ENCODE measurements at places on chromosomes 16 and 17. TPM values are rescaled to one million over a fixed set of nuclear protein-coding genes. Genes with fewer than 3 reads are reported as not detected.

DNA sequence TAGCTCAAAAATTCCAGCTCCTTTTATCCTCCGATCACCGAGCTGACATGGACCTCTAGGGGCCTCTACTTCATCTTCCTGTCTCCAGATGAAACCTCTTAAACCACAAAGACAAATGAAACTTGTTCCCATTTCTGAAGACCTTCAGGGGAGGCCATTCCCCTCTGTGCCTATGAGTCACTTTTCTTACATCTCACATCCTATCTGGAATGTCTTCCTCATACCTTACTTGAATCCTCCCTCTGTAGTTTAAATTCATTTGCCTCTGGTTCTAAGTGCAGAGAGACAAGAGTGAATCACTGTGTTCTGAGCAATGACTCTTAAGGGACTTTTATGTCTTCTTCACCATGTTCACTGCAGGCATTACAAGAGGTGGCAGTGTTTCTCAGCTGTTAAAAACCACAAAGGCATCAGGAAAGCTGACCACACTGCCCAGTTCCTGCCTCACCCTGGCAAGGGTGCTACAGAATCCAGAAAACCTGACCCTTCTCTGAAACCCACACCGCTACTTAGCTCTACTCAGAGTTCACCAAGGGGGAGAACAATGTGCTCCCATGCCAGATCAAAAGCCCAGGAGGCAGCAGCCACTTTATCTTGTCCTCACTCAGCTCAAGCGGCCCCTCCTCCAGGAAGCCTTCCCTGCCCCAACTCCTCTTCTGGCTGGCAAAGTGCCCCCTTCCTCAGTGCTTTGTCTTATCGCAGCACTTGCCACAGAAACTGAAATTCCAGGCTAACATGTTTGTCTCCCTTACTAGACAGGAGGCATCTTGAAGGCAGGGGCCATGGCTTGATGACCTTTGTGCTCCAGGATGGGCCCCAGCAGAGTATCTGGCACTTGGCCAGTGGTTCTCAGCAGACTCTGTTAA, 6.4 kb downstream of the CUEDC1 start:
- DNase-seq, result peak; percentile 77
- H3K4me3 ChIP-seq, result no peak overlapping the region
- H3K27ac ChIP-seq, result peak overlapping the region; percentile 84
- no peaks in the 10 kb centered on the region for H3K36me3 ChIP-seq
- H3K27me3 ChIP-seq, result no peaks in the 10 kb centered on the region
- H3K4me1 ChIP-seq, result peaks cover 90% of the 10 kb centered on the region

DNA sequence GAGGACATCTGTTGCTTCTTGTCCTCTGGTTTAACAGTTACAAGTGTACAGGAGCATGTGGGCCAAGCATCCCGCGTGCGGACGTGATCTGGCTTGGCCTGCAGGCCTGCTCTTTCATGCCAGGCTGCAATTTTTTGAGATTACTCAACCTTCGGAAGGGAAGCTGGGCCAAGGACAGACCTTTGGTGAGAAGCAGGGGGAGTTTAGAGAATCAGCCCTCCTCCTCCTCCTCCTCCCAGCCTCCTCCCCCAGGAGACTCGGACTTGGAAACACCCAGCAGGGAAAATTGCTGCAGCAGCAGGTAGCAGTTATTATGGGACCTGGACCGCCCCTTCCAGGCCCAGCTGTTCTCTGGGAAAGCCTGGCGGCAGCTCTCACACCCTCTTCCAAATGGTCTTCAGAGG, 5.1 kb upstream of the KLHL36 start:
- no peak overlapping the region for H3K4me3 ChIP-seq
- peaks cover 6% of the 10 kb centered on the region for H3K4me1 ChIP-seq
- no peaks in the 10 kb centered on the region for H3K36me3 ChIP-seq
- H3K27me3 ChIP-seq, result no peaks in the 10 kb centered on the region

DNA sequence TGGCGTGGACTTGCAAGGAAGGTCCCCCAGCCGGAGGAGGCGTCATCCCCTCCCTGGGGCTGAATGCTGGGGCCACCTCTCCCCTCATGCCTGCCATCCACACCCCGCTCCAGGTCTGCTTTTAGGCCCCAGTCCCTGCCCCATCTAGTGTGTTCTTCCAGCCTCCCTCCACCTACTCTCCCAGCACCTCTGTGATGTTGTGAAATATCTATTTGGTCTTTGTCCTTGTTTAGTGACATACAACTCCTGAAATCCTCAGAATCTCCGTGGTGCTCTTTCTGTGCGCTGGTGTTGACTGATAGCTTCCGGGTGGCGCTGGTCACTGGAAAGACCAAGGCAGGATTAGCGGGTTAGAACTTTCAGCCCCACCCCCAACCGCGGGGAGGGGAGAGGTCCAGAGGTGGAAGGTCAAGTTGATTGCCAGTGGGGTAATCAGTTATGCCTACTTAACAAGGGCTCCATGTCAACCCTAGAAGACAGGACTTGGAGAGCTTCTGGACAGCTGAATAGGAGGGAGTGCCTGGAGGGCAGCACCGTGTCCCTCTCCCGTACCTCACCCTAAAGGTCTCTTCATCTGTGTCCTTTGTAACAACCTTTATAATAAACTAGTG, 10.1 kb downstream of the TBC1D24 start:
- no peaks in the 10 kb centered on the region for H3K27me3 ChIP-seq
- H3K4me3 ChIP-seq, result no peak overlapping the region
- no peak for DNase-seq
- H3K36me3 ChIP-seq, result no peaks in the 10 kb centered on the region

- H3K4me1 ChIP-seq, result peaks cover 14% of the 10 kb centered on the region
- peak overlapping the region; percentile 64 for H3K4me3 ChIP-seq
- no peak for DNase-seq
- H3K27me3 ChIP-seq, result no peaks in the 10 kb centered on the region
These were observed 1.7 kb downstream of the FBXL19 start for GRCh38 chr16:30924913-30925631.

- no peaks in the 10 kb centered on the region for H3K36me3 ChIP-seq
- H3K27me3 ChIP-seq, result no peaks in the 10 kb centered on the region
- no peak overlapping the region for H3K27ac ChIP-seq
- H3K4me3 ChIP-seq, result no peak overlapping the region
- no peak for DNase-seq
These were observed 164.0 kb upstream of the HS3ST3A1 start for GRCh38 chr17:13765701-13766100.

GRCh38 chr17:73667181-73667959, 23.1 kb upstream of the SDK2 start:
- H3K4me1 ChIP-seq, result no peaks in the 10 kb centered on the region
- DNase-seq, result no peak
- H3K36me3 ChIP-seq, result no peaks in the 10 kb centered on the region
- H3K27me3 ChIP-seq, result peaks cover 28% of the 10 kb centered on the region
- no peak overlapping the region for H3K4me3 ChIP-seq

DNA sequence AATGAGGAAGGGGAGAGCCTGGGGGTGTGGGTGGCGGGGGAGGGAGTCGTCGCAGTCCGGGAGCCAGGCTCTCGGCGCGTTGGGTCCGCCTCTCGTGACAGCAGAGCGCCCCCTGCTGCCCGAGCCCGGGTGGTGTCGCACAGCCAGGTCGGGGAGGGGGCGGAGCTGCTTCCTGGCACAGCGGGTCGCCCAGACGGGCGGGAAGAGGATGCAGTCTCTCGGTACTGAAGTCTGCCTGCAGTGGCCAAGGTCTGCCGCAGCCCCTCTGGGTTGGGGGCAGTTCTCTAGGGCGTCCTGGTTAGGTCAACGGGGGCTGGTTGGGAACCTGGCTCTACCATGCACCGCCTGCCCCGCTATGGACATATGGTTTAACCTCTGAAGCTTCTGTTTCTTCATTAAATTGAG, 38.2 kb upstream of the CCDC182 start:
- peak overlapping the region; percentile 52 for H3K27ac ChIP-seq
- no peaks in the 10 kb centered on the region for H3K36me3 ChIP-seq
- H3K4me1 ChIP-seq, result peaks cover 52% of the 10 kb centered on the region

- no peak for DNase-seq
- H3K27me3 ChIP-seq, result no peaks in the 10 kb centered on the region
These were observed 19.0 kb upstream of the GNG13 start for GRCh38 chr16:819336-820043.

- no peak overlapping the region for H3K27ac ChIP-seq
- no peaks in the 10 kb centered on the region for H3K36me3 ChIP-seq
- DNase-seq, result no peak
- peaks cover 9% of the 10 kb centered on the region for H3K27me3 ChIP-seq
- H3K4me1 ChIP-seq, result peaks cover 15% of the 10 kb centered on the region
- peak overlapping the region; percentile 69 for H3K4me3 ChIP-seq
These were observed 1.6 kb downstream of the FAM117A start for GRCh38 chr17:49762151-49762941.

DNA sequence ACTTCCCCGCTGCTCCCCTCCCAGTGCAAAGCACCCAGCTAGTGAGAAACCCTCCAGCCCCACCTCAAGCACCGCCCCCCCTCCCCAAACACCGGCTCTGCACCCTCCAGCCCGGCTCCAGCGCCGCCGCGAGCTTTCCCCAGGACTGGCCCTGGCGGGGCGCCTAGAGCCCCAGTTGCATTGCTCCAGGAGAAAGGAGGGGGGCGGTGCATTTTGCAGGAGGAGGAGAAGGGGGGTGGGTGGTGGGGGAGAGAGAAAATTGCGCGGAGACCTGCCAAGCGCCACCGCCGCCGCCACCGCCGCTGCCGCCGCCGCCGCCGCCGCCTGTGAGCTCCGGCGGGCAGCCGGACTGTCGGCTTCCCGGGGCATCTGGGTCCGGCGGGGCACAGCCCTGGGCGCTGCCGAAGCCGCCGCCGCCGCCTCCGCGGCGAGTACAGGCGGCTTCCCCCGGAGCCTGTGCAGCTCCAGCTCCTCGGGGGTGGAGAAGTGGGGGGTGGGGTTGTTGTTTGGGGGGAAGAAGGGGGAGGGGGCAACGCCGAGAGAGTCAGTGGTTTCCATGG, 333 bp upstream of the NOG start:
- H3K4me1 ChIP-seq, result peaks cover 26% of the 10 kb centered on the region
- H3K27me3 ChIP-seq, result peaks cover 52% of the 10 kb centered on the region
- no peaks in the 10 kb centered on the region for H3K36me3 ChIP-seq

DNA sequence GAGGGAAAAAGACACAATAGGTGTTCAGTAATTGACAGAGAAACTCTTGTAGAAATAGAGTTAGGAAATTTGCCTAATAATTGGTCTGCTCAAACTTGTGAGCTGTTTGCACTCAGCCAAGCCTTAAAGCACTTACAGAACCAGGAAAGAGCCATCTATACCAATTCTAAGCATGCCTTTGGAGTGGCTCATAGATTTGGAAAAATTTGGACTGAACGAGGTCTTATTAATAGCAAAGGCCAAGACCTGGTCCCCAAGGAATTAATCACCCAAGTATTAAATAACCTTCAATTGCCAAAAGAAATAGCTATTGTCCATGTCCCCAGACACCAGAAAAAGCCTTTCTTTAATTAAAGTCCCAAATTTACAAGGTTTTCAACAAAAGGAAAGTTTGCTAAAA, 90.3 kb downstream of the EMP2 start:
- H3K36me3 ChIP-seq, result no peaks in the 10 kb centered on the region
- no peaks in the 10 kb centered on the region for H3K27me3 ChIP-seq
- no peak overlapping the region for H3K4me3 ChIP-seq
- DNase-seq, result no peak
- no peaks in the 10 kb centered on the region for H3K4me1 ChIP-seq

- DNase-seq, result peak; percentile 63
- H3K4me3 ChIP-seq, result peak overlapping the region; percentile 40
- H3K27ac ChIP-seq, result no peak overlapping the region
- H3K36me3 ChIP-seq, result no peaks in the 10 kb centered on the region
- peaks cover 33% of the 10 kb centered on the region for H3K27me3 ChIP-seq
These were observed 33.3 kb downstream of the JPH3 start for GRCh38 chr16:87635541-87636049.

DNA sequence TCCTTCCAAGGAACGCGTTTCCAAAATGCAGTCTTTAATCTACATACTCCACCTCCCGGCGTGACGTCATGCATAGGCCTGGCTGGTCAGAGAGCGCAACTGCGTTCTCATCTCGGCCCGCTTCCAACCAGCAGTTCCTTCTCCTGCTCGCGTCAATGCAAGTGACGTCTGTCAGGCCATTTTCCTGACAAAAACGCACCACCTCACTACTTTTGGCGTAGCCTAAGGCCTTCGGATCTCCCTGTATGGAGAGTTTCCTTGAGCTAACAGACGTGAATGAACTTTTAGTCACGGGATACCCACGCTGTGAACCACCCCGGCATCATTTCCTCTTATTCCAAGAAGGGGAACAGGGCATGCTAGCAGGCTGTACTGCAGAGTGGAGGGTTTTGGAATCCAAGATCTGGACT, 25.0 kb downstream of the TEX14 start:
- no peaks in the 10 kb centered on the region for H3K4me1 ChIP-seq
- H3K36me3 ChIP-seq, result no peaks in the 10 kb centered on the region
- H3K27ac ChIP-seq, result no peak overlapping the region
- no peaks in the 10 kb centered on the region for H3K27me3 ChIP-seq
- no peak overlapping the region for H3K4me3 ChIP-seq

- H3K4me1 ChIP-seq, result peaks cover 40% of the 10 kb centered on the region
- no peak for DNase-seq
- H3K27ac ChIP-seq, result no peak overlapping the region
- H3K4me3 ChIP-seq, result peak overlapping the region; percentile 22
- H3K27me3 ChIP-seq, result no peaks in the 10 kb centered on the region
These were observed 5.2 kb downstream of the ITPRIPL2 start for GRCh38 chr16:19118938-19119431.

GRCh38 chr16:88580371-88580770, 10.2 kb downstream of the ZC3H18 start:
- H3K4me3 ChIP-seq, result no peak overlapping the region
- H3K4me1 ChIP-seq, result no peaks in the 10 kb centered on the region
- H3K27ac ChIP-seq, result no peak overlapping the region
- DNase-seq, result no peak

Gene ATP5PD
- 291 TPM for total RNA-seq

Gene AATK
- 1.4 TPM for total RNA-seq

Gene FBXL20
- 6.8 TPM for total RNA-seq

Gene ITGAD
- not detected for total RNA-seq

Gene KRT27
- not detected for total RNA-seq

Gene MTHFSD
- 26.5 TPM for total RNA-seq

Gene RAI1
- total RNA-seq, result 58.9 TPM
